ENCODE measurements at places on chromosomes 16 and 17. TPM values are rescaled to one million over a fixed set of nuclear protein-coding genes. Genes with fewer than 3 reads are reported as not detected.
A peak's percentile ranks its signal among the peaks of the same experiment; 100 is the strongest.

KRT25 gene
- total RNA-seq: not detected

SPEM1 gene
- total RNA-seq: not detected

FBXW10B gene
- total RNA-seq: 0.26 TPM

SLFN14 gene
- total RNA-seq: not detected

ARHGAP44 gene
- total RNA-seq: not detected

ARL2BP gene
- 48.0 TPM for total RNA-seq

NAT9 gene
- total RNA-seq: 60.0 TPM

NEK8 gene
- total RNA-seq: 13.8 TPM

CCL2 gene
- total RNA-seq: 20.7 TPM

SBK1 gene
- total RNA-seq: 14.6 TPM

DNA sequence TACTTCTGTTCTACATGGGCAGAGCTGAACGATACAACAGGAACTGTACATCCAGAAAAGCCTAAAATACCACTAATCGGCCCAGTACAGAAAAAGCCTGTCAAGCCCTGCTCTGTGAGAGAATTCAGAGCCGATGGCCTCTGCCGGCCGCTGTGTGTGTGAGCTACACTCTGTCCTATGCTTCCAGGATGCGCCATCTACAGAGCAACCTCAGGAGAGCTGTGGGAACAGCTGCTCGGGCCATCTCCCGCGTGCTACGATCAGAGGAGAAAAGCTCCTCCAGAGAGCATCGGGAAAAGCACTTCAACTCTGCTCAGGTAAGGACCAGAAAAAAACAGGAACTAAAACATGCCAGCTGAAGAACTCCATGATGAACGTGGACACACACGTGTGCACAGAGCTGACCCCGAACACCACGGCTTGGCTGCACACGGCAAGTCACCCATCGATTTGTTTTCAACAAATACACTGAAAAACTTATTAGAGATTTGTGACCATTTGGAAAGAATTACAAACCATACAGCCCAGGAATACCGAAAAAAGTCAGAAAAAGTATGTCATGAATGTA, 115.9 kb downstream of the ANKRD11 start:
- no peak overlapping the region for H3K4me3 ChIP-seq
- no peak overlapping the region for H3K27ac ChIP-seq
- no peaks in the 10 kb centered on the region for H3K27me3 ChIP-seq
- no peaks in the 10 kb centered on the region for H3K36me3 ChIP-seq
- no peak for DNase-seq

DNA sequence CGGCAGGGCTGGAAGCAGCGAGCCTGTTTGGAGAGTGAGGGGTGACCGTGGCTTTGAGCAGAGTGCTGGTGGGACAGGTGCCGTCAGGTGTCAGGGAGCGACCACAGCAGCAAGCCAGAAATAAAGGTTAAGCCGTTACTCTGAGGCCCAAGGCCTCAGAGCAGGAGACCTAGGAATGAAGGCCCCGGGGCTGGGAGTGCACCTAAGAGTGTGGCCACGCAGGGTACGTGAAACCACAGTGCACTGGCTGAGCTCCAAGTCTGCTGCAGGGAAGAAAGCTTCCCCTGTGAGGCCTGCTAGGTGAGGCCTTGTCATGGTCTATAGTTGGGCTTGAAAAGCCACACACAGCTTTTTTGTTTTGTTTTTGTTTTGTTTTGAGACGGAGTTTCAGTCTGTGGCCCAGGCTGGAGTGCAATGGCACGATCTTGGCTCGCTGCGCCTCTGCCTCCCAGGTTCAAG, 8.7 kb downstream of the CLUAP1 start:
- H3K36me3 ChIP-seq: peaks cover 14% of the 10 kb centered on the region
- H3K27ac ChIP-seq: peak overlapping the region; percentile 62
- no peaks in the 10 kb centered on the region for H3K27me3 ChIP-seq
- DNase-seq: peak; percentile 89

DNA sequence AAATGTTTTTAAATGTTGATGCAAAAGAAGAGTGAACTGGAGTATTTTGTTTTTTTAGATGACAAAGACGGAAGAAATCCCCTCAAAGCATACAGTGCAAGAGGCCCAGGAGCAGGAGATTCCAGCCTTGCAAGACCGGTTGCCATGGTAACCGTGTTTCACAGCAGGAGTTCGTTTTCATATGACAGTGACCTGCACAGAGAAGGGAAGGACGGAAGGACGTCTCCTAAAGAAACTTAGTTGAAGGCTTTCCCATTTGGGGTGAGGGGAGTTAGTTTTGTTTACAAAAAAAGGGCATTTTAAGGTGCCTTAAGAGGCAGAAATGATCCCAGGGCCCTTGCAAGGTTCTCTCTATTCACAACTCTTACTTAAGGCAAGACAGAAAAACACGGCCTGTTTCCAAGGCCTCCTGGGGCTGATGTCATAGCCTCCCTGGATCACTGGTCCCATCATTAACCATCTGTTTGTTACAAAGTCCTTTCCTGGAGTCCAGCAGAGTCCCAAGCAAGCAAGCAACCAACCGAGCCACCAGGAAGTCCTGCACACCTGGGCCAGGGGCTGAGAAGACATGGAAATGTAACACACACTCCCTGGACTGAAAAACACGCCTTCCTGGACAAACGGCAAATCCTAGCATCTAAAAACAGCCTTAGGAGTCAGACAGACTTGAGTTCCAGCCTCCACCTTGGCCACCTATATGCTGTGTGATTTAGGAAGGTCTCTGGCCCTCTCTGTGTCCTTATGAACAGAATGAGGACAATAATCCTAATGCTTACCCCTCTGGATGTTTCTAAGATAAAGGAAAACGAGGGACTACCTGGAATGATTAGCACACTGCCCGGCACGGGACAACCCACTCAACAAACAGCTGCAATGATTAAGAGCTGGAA, 30.3 kb upstream of the RPH3AL start:
- peaks cover 5% of the 10 kb centered on the region for H3K4me1 ChIP-seq
- peaks cover 3% of the 10 kb centered on the region for H3K27me3 ChIP-seq
- H3K4me3 ChIP-seq: no peak overlapping the region

GRCh38 chr17:142102-142661, 4.8 kb downstream of the SCGB1C2 start:
- H3K4me1 ChIP-seq: peaks cover 4% of the 10 kb centered on the region
- DNase-seq: no peak
- no peaks in the 10 kb centered on the region for H3K27me3 ChIP-seq
- no peak overlapping the region for H3K27ac ChIP-seq
- H3K36me3 ChIP-seq: no peaks in the 10 kb centered on the region

DNA sequence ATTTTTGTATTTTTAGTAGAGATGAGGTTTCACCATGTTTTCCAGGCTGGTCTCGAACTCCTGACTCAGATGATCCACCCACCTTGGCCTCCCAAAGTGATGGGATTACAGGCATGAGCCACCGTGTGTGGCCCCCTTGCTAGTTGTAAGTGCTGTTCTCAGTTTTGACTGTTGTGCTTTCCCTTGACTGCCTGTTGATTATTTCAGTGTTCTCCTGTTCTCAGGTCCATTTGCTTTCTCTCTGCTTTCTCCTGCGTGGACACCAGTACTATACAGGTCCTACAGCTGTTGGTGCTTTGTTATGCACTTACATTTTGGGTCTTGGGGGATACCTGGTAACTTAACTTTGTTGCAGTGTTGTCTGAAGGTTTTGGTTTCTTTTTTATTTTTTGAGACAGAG, 8.2 kb downstream of the CASC3 start:
- no peaks in the 10 kb centered on the region for H3K27me3 ChIP-seq
- peaks cover 31% of the 10 kb centered on the region for H3K4me1 ChIP-seq
- H3K36me3 ChIP-seq: peaks cover 35% of the 10 kb centered on the region
- no peak overlapping the region for H3K27ac ChIP-seq
- H3K4me3 ChIP-seq: no peak overlapping the region
- DNase-seq: no peak

GRCh38 chr16:616733-617586, 13.8 kb upstream of the WFIKKN1 start:
- no peaks in the 10 kb centered on the region for H3K27me3 ChIP-seq
- no peak overlapping the region for H3K4me3 ChIP-seq
- no peak overlapping the region for H3K27ac ChIP-seq
- H3K4me1 ChIP-seq: no peaks in the 10 kb centered on the region
- H3K36me3 ChIP-seq: no peaks in the 10 kb centered on the region

- peak; percentile 50 for DNase-seq
- peaks cover 44% of the 10 kb centered on the region for H3K4me1 ChIP-seq
- H3K36me3 ChIP-seq: no peaks in the 10 kb centered on the region
- H3K27ac ChIP-seq: peak overlapping the region; percentile 34
- no peaks in the 10 kb centered on the region for H3K27me3 ChIP-seq
- H3K4me3 ChIP-seq: no peak overlapping the region
These were observed 17.8 kb downstream of the PLLP start for GRCh38 chr16:57266531-57267260.

DNA sequence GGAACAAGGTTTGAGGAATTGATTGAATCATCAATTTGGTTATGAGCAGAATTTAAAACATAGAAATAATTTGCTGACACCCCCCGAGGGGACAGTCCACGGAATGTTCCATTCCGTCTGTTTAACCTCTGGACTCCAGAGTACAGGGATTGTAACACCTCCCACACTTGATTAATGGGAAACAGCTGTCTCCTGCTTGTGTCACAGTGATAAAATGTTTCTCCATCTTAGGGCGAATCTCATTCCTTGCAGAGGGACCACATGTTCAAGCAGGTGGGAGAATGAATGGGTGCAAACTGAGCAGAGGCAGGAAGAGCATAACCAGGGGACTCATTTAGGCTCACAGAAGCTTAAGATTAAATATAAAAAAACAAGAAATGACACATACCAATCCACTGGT, 249.5 kb upstream of the RBFOX1 start:
- H3K4me1 ChIP-seq: no peaks in the 10 kb centered on the region
- H3K4me3 ChIP-seq: no peak overlapping the region
- no peak for DNase-seq
- no peaks in the 10 kb centered on the region for H3K36me3 ChIP-seq
- H3K27me3 ChIP-seq: no peaks in the 10 kb centered on the region

DNA sequence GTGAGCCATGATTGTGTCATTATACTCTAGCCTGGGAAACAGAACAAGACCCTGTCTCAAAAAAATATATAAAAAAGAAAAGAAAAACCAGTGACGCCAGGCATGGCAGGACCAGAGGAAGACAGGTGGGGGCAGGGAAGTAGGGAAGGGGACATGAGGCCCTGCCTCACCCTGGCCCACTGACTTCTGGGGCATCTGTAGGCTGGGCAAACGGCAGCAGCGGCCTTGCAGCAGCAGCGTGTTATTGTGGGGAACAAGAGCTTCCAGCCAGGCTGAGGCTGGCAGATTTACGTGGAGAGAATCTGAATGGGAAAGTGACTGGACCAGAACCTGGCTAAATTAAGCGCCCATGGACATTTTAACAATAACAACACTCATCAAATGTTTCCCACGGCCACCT, 19.4 kb downstream of the CMTM4 start:
- H3K27me3 ChIP-seq: no peaks in the 10 kb centered on the region
- no peaks in the 10 kb centered on the region for H3K4me1 ChIP-seq
- no peaks in the 10 kb centered on the region for H3K36me3 ChIP-seq
- H3K4me3 ChIP-seq: no peak overlapping the region

- no peak overlapping the region for H3K27ac ChIP-seq
- DNase-seq: no peak
- H3K4me3 ChIP-seq: no peak overlapping the region
- no peaks in the 10 kb centered on the region for H3K27me3 ChIP-seq
- no peaks in the 10 kb centered on the region for H3K4me1 ChIP-seq
These were observed 12.4 kb upstream of the GFAP start for GRCh38 chr17:44927696-44928095.

GRCh38 chr17:65683428-65683827, 122.0 kb upstream of the AXIN2 start:
- H3K4me3 ChIP-seq: no peak overlapping the region
- no peak for DNase-seq
- peaks cover 3% of the 10 kb centered on the region for H3K4me1 ChIP-seq

DNA sequence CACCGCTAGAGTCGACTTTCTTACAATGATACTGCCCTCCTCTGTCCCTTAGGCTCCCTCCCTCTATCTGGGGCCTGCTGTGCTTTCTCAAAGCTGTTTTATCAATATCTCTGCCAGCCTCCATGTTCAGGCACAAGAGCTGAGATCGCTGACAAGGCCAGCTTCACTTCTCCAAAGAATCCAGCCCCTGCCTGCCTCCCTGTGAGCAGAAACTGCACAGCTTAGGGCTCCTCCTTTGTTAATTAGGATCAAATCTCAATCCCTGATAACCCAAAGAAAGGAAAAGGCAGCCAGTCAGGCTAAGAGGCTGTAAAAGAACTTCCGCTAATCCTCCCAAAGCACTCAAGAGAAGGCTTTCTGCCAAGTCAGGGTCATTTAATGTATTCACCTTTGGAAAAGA, 616.0 kb upstream of the CDH11 start:
- H3K4me3 ChIP-seq: no peak overlapping the region
- H3K27ac ChIP-seq: no peak overlapping the region
- H3K4me1 ChIP-seq: no peaks in the 10 kb centered on the region
- H3K36me3 ChIP-seq: no peaks in the 10 kb centered on the region

DNA sequence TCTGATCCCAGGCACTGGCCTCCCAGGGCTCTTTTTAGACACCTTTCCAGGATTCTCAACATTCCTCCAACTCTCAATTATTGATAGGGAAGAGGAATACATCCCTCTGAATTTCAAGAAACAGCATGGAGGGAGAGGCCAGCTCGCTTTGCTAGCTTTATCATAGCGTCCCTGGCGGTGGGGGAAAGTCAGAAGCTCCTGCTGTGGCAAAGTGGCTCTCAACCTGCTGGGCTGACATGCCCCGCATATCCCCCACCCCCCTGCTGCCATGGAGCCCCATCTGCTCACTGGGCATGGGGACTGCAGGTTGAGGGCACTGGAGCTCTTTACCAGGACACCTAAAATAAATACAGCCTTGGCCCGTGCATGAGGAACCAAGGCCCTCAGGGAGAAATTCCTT, 140.3 kb downstream of the SLC39A11 start:
- no peak overlapping the region for H3K4me3 ChIP-seq
- H3K36me3 ChIP-seq: no peaks in the 10 kb centered on the region
- H3K27ac ChIP-seq: no peak overlapping the region
- no peaks in the 10 kb centered on the region for H3K27me3 ChIP-seq

DNA sequence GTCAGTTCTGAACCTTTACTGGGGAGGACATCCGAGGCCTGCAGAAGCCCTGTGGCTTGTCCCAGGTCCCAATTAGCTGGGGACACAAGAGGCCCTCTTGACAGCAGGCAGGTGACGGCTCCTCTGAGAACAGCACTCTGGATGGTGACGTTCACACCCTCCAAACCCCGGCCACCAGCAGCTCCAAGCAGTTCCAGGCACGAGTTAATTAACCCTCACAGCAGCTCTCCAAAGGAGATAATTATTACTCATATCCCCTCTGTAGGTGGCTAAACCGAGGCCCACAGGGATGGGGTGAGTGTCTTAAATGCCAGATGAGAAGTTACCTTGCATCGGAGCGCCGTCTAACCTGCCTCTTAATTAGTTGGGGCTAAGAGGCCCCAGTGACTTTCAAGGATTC, 168.9 kb upstream of the CIBAR2 start:
- H3K27ac ChIP-seq: no peak overlapping the region
- no peaks in the 10 kb centered on the region for H3K36me3 ChIP-seq
- DNase-seq: no peak
- no peak overlapping the region for H3K4me3 ChIP-seq
- H3K4me1 ChIP-seq: no peaks in the 10 kb centered on the region

All from CD4-positive, alpha-beta memory T cell (primary cell).